ENCODE measurements at places on chromosomes 2 and 18.

DNA sequence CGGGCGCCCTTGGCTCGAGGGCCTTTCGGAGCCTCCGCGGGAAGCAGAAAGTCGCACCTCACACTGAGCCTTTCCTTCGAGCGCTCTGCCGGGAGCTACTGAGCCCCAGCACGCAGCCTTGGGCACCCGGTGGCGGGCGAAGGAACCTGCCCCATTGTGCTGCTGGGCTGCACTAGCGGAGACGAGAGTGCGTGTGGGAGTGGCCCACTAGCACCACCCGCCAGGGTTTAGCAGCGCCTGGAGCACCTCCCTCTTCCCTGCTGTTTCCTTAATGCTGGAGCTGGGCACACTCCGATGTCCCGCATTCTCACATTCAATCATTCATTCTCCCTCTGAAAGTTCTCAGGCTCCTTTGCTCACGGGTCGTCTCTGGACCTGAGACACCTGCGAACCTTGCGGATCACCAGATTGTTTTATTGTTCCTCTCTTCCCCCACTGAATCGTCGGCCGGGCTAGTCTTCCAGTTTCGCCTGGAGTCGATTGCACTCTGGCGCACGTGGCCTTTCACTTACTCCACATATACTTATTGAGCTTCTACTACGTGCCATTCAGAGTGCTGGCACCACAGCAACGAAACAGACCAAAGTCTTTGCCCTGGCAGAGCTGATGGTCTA, 8.5 kb upstream of the PAX3 start:
- no peak for DNase-seq

- DNase-seq: no peak
Measured at GRCh38 chr2:167192833-167193232, 304.6 kb downstream of the XIRP2 start.

DNA sequence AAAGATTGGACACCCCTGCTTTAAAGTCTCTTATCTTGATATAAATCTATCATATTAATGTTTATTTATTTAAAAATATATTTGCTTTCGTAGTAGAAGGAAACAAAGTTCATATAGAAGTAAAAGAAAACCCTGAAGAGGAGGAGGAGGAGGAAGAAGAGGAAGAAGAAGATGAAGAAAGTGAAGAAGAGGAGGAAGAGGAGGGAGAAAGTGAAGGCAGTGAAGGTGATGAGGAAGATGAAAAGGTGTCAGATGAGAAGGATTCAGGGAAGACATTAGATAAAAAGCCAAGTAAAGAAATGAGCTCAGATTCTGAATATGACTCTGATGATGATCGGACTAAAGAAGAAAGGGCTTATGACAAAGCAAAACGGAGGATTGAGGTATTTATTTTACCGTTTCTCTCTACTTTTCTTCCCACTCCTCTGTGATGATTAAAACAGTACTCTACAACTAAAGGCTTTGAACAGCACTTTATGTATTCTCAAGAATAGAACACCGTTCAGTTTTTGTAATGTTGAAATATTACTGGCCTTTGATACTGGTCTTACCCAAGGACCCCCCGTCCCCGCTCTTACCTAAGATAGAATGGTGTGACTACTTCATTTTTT, 39.2 kb downstream of the EIF5B start:
- no peak for DNase-seq

DNA sequence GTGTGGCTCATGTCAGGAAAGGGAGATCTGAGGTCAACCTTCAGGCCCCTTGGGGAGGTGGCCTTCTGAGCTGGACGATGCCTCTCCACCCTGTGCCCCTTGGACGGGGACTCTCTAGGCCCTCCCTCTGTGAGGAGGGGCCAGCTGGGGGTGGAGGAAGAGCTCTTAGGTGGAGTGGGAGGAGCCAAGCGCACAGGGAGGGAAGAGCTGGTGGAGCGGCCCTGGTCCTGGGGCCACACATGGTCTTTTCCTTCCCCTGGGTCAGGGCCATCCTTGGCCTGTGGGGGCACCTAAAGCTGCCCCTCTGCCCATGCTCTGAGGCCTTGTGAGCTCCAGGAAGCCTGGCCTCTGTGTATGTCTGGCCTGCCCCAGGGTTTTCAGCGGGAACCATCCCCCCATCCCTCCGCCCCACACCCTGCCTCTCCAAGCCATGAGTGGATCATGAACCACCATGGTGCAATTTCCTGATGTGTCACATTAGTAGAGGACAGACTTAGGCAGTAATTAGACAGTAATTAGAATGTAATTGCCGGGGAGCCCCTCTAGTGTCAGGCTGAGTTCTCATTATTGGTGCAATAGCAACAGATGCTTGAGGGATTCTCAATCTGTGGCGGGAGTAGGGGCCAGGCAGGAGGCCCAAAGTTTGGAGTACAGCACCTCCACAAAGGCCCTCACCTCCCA, 63.0 kb downstream of the GLI2 start:
- DNase-seq: no peak

DNA sequence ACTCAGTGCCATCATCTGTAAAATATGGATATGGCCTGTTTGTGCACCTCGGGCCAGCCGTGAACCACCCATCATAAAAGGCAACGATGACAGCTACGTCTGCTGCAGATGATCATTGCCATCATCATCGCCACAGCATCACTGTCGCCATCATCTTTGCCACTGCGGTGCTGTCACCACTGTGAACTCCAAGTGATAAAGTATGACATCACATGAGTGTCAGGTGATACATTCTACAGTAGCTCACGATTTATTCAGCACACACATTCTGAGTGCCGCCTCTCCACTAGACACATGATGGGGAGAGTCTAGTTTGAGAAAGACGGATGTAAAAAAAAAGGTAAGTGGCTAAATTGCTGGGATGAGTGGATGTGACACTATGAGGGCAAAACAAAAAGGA, 755.4 kb upstream of the RAB6C start:
- no peak for DNase-seq

DNA sequence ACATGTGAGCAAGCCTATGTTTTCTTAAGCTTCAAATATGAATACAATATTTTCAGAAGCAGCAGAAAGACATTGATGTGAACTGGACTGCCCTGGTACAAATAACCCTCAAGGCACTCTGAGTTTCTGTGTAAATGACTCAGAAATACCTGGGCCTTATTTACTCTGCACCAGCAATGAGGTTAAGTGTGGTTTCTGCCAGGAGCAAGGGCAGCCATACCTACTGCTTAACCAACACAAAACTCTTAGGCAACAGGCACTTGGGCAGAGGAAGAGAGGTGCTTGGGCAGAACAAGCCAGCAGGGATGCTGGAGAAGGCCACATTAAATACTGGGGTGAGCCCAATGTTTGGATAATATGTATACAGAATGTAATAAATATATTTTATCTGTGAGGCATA, 29.4 kb upstream of the ARL5A start:
- no peak for DNase-seq

DNA sequence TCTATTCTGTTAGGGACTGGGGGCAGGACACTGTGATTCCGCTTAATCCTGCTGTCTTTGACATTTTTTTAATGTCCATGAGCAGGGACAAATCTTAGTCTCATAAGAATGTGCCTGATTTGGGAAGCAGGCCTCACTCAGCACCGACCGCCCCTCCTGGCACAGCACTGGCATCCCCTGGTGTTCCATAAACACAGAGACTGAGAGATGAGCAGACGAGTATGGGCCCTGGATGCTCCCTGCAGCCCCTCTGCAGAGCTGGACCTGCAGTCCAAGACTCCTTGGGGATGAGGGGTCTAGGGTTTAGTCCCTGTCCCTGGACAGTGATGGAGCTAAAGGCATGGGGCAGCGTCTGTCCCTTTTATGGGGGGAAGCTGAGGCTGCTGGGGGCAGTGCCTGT, 81.6 kb downstream of the NDUFA10 start:
- no peak for DNase-seq

GRCh38 chr2:101124643-101125366, 26.4 kb downstream of the TBC1D8 start:
- peak; percentile 99 for DNase-seq

DNA sequence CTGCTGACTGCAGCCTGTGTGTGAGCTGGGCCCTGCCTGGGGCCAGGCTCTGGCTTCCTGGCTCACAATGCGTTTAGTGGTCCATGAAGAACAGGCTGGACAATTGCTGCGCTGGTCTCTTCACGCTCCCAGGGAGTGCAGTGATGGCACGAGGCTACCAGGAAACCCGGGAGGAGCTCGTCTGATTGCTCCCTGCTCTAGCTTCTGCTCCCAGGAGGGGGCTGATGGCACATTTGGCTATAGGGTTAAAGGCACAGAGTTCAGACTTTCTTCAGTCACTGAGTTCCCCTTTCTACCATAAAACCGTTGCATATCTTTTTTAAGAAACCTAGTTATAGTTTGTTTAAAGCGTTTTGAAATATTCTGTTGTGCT, 60.1 kb downstream of the KCNF1 start:
- no peak for DNase-seq

- DNase-seq: no peak
Measured at GRCh38 chr2:196208915-196209314, 37.5 kb upstream of the STK17B start.

DNA sequence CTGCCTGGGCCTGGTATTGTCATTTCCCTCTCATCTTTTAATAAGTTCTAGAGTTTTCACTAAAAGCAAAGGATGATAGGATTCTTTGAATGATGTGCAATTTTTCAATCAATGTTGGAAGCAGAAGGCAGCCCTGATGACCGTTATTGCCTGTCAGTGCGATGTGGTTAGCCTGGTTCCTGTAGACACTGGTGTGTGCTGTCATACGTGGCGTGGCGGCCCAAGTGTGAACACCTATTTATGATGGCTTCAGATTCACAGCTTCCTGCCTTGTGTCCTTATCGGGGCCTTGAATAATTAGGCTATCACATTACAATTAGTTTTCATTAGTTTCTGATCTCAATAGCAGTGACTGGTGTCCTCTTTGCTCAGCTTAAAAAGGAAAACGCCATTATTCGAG, 218.5 kb downstream of the TPGS2 start:
- DNase-seq: no peak

GRCh38 chr2:85145116-85145820, 12.1 kb downstream of the TCF7L1 start:
- DNase-seq: no peak

DNA sequence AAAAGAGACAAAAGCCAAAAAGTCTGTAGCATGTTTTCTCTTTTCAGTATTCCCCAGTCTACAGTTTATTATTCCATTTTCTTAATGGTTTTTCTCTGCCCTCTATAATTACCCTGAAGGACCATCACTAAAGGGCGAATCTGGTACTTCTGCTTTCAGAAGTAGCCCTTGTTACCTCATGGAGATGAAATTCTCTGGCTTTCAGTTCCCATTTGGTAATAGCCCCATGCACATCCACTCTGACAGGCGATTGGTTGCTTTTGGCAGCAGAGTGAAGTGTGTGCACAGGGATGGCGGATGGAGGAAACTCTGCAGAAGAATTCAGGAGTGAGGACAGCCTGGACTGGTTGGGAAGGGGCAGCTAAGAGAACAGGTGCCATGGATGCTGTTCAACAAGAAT, 66.3 kb upstream of the NABP1 start:
- no peak for DNase-seq

DNA sequence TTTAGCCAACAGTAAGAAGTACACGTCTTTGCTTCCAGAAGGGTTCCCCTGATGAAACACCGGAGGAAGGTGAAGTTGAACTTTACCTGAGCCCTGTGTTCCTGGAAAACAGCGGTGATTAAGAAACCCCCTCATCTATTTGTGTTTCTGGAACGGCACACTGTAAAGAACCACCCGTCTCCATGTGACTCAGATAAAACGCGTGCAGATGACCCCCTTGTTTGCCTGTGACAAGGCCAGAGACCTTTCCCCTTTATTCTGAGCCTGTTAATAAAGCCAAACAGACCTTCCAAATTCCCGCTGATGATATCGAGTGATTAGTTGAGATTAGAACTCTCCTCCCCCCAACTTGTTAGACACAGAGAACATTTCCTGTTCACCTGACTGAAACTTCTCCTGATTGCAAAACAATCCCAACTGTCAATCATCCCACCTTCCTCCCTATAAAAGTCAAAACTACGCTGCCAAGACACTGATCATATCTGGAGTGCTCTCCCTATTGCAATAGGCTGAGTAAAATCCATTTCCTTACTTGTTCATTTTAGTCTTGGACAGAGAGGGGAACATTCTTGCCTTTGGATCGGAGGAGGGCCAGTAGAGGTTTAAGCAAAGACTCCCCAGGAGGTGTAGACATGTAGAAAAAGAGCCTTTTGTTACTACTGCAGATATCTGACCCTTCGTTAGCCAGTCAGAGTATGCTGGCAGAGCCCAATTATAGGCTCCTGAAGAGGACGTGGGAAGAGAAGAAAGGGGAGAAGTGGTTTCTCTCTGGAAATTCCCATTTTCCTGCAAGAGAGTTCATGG, 914 bp upstream of the IWS1 start:
- no peak for DNase-seq

DNA sequence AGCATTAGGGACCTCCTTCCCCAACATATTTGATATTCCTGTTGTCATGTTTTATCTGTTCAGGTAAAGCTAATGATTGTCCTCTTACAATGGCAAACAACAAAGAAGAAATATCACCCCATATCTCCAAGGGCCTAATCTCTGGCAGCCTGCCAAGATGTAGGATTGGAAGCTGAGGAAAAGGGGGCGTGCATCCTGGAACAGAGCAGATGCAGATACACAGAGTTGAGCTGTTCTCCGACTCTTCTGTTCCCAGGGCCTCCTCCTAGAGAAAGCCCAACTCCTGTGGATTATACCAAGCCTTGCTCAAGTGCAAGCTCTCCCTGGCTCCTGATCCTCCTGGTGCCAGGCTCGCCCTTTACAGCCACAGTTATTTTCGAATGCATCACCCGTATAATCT, 35.2 kb upstream of the CD207 start:
- no peak for DNase-seq
